Smooth muscle cell of trachea (primary cell): ENCODE measurements at places on chromosomes 13 and 19. TPM values are rescaled to one million over a fixed set of nuclear protein-coding genes. Genes with fewer than 3 reads are reported as not detected.

CXCL17 gene
- not detected in 2 replicates for total RNA-seq

OVOL3 gene
- total RNA-seq: not detected in 2 replicates

PRSS57 gene
- 0.17 TPM in 1 of 2 replicates, not detected in the other for total RNA-seq

ZNF835 gene
- total RNA-seq: 0.15 and 1.2 TPM in 2 replicates

CRLF1 gene
- total RNA-seq: 9.5 and 28.8 TPM in 2 replicates

CEACAM4 gene
- total RNA-seq: not detected in 2 replicates

SLC7A10 gene
- total RNA-seq: not detected in 2 replicates

SMIM24 gene
- not detected in 2 replicates for total RNA-seq

ZNF699 gene
- total RNA-seq: 10.4 and 12.4 TPM in 2 replicates

HSPB6 gene
- total RNA-seq: 125 and 302 TPM in 2 replicates

ZNF730 gene
- 0.33 and 2.6 TPM in 2 replicates for total RNA-seq

KLF1 gene
- 0.17 TPM in 1 of 2 replicates, not detected in the other for total RNA-seq

ZNF560 gene
- 1.0 and 2.2 TPM in 2 replicates for total RNA-seq

CARM1 gene
- 38.7 and 49.8 TPM in 2 replicates for total RNA-seq

ZNF850 gene
- total RNA-seq: 0.83 and 1.0 TPM in 2 replicates

SAE1 gene
- total RNA-seq: 106 and 195 TPM in 2 replicates

LYPD3 gene
- 0.17 and 0.44 TPM in 2 replicates for total RNA-seq

NDUFB7 gene
- total RNA-seq: 188 and 247 TPM in 2 replicates

URAD gene
- total RNA-seq: not detected in 2 replicates

PSG7 gene
- total RNA-seq: 0.17 and 0.44 TPM in 2 replicates

FAAP24 gene
- 2.2 and 3.6 TPM in 2 replicates for total RNA-seq

ZNF285 gene
- total RNA-seq: 4.0 and 9.5 TPM in 2 replicates

ZNF77 gene
- 4.0 and 6.5 TPM in 2 replicates for total RNA-seq

CYP4F12 gene
- total RNA-seq: not detected in 2 replicates

CALM3 gene
- 245 and 374 TPM in 2 replicates for total RNA-seq

TMEM143 gene
- total RNA-seq: 4.1 and 7.9 TPM in 2 replicates

MRPL57 gene
- total RNA-seq: 19.9 and 25.6 TPM in 2 replicates

IGFL3 gene
- not detected in 2 replicates for total RNA-seq

HIPK4 gene
- total RNA-seq: 0.17 TPM in 1 of 2 replicates, not detected in the other

RFPL4A gene
- total RNA-seq: not detected in 2 replicates

CACNG8 gene
- total RNA-seq: 0.50 and 0.58 TPM in 2 replicates

FXYD3 gene
- not detected in 2 replicates for total RNA-seq

CD209 gene
- total RNA-seq: not detected in 2 replicates

DLL3 gene
- total RNA-seq: under 0.01 and 0.33 TPM in 2 replicates
